ENCODE measurements at places on chromosomes 1 and 21. TPM values are rescaled to one million over a fixed set of nuclear protein-coding genes. Genes with fewer than 3 reads are reported as not detected.

DNA sequence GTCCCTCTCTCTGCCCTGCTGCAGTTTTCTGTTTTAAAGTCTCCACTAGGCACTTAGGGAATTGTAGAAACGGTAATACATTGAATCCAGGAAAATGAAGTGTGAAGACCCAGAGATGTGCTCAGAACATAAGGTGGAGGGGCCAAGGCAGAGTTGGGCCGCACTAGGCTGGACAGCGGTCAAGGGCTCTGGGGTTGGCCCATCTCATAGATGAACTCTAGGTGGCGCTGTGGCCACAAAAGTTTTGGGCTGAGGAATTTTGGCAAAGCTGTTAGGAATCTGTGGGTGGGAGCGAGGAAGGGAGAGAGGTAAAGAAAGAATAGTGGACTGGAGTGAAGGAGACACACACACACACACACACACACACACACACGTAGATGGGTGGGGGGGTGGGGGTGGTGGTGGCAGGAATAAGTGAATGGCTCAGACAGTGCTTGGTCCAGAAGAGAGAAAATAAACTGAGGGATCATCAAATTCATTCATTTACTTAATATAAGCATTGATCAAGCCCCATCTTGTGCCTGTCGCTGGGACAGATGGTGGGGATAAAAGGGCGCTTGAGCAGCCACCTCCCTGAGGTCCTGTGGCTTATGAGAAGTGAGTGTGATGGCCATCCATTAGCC lies 258.5 kb downstream of the TRABD2B start:
- no peak for DNase-seq

- no peak for DNase-seq
Measured at GRCh38 chr1:45437323-45437722, 53.6 kb downstream of the TESK2 start.

- DNase-seq = no peak
Measured at GRCh38 chr1:25808481-25809244, 8.7 kb downstream of the SELENON start.

DNA sequence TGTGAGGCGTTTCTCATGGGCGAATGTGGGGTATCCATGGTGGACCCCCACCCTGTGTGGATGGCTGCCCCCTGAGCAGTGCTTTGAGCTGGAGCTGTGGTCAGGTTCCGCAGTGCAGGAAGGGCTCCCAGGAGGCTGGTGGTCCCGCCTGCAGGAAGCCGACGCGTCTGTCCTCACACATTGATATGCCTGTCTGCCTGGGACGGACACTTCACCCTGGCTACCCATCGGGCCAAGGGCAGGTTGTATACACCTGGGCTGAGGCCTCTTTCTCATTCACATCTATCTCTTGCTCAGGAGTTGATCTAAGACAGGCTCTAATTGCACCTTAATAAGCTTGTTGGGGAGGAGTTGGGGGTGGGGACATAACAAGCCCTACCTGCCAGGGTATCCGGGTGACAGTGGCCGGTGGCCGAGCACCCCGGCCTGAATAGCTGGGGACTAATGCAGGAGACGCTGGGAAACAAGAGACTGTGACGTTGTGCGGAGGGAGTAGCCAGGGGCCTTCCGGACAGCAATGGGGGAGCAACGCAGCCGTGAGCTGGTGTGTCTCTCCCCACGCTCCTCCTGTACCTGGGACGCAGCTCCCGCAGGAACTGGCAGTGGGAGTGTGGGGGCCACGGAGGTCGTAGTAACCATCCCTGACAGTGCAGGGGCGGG lies 21.7 kb downstream of the PDXK start:
- no peak for DNase-seq

GRCh38 chr1:64687725-64688327 lies 57.0 kb upstream of the RAVER2 start:
- peak; percentile 32 for DNase-seq

TRIM17 gene
- total RNA-seq = 0.31 TPM

GRCh38 chr21:36856643-36857042 lies 109.8 kb downstream of the HLCS start:
- DNase-seq = no peak

DNA sequence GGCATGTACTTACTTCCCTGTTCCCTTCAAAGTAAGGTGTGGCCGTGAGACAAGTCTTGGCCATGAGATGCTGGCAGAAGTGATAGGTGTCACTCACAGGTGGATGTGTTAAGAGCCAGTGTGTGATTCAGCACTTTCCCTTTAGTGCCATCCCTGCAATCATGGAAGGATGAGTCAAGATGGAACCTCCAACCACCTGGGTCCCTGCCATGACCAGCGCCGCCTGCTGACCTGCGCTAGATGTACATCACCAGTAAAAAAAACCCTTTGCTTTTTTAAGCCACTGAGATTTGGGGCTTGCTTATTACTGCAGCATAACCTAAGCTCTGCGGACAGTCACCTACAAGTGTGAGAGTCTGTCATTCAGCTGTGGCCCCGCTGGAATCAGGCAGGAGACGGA lies 71.7 kb downstream of the TOMM20 start:
- no peak for DNase-seq

DNA sequence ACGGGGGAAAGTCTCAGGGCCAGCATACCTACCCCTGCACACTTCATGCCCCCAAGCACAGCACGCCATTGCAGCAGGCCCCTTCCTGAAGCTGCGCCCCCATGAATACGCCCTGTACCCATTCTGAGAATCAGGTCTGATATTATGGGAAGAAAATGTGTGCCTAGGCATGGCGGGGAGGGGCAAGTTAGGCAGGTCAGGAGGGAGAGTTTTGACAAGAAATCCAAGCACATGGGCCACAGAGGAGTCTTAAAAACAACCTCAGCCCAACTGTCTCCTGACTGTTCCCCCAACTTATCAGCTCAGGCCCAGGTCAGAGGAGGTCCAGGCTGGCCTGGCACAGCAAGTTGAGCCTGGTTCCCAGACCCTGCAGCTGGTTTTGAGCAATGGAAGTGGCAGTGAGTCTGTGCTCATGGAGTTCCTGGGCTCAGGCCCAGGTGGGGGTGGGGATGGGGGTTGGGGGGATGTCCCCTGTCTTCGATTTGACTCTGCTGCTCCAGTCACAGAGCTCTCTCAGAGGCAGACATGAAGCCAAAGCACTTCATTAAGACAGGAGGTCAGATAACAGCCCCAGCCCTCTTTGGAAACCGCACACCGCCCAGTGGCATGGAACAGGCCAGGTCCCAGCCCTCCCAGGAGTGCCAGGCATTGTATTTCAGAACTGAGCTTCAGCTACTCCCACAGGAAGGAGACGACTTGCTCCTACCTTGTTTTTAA lies 20.6 kb upstream of the BCAR3 start:
- no peak for DNase-seq

SPATA21 gene
- total RNA-seq = not detected

RAVER2 gene
- 58.0 TPM for total RNA-seq
